ENCODE measurements at places on chromosomes 13 and 19.
A peak's percentile ranks its signal among the peaks of the same experiment; 100 is the strongest.

- DNase-seq: no peak
These were observed 45.0 kb downstream of the SLC15A1 start for GRCh38 chr13:98707281-98707999.

GRCh38 chr19:41352609-41353465 is 885 bp downstream of the TGFB1 start:
- peak; percentile 44 for DNase-seq

GRCh38 chr13:82176751-82177150 is 1705.5 kb downstream of the SLITRK1 start:
- no peak for DNase-seq

- DNase-seq: no peak
These were observed 2.1 kb upstream of the LRCH1 start for GRCh38 chr13:46550822-46551221.

GRCh38 chr19:42250666-42251531 is 4.0 kb downstream of the ERF start:
- DNase-seq: no peak

DNA sequence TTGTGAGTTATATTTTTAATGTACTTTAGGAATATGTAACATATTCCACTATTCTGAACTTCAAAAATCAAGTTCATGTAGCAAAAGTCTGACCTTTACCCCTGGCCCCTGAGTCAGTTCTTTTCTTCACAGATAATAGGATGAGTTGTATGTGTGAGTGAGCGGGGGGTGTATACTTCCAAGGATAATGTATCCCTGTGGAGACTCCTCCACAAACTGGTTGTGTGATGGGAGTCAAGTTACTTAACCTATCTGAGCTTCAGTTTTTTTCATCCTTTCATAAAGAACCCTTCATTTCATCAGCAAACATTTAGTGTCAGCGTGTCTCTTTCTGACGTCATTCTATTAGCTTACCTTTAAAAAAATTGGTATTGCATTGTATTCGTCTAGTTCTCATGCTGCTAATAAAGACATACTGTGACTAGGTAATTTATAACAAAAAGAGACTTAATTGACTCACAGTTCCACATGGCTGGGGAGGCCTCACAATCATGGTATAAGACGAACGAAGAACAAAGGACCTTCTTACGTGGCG is 288.1 kb upstream of the GPC6 start:
- no peak for DNase-seq

- no peak for DNase-seq
These were observed 5.1 kb downstream of the UTP14C start for GRCh38 chr13:52029569-52029968.

DNA sequence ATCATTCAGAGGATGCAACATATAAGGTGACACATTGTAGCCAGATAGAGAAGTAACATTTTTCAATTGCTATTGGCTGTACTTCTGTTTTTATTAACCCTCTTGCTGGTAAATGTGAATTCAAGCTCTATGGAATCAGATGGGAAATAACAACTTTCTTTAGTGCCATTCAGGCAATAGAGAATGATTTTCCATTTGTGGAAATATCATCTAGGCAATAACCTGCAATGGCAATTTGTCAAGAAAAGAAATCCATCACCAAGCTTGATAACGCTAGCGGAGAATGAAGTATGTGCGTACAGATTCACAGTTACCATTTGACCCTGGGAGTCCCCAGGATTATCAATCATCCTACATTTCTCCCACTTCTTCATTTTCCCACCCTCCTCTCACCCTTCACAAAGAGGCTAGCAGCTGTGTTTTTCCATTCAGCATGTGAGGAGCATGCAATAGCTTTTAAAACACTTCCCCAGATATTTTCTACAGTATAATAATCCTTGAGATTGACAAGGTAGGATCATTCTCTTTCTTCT is 569.7 kb upstream of the KLF12 start:
- DNase-seq: no peak

GRCh38 chr19:34853369-34853768 is 73.3 kb upstream of the ZNF30 start:
- no peak for DNase-seq

DNA sequence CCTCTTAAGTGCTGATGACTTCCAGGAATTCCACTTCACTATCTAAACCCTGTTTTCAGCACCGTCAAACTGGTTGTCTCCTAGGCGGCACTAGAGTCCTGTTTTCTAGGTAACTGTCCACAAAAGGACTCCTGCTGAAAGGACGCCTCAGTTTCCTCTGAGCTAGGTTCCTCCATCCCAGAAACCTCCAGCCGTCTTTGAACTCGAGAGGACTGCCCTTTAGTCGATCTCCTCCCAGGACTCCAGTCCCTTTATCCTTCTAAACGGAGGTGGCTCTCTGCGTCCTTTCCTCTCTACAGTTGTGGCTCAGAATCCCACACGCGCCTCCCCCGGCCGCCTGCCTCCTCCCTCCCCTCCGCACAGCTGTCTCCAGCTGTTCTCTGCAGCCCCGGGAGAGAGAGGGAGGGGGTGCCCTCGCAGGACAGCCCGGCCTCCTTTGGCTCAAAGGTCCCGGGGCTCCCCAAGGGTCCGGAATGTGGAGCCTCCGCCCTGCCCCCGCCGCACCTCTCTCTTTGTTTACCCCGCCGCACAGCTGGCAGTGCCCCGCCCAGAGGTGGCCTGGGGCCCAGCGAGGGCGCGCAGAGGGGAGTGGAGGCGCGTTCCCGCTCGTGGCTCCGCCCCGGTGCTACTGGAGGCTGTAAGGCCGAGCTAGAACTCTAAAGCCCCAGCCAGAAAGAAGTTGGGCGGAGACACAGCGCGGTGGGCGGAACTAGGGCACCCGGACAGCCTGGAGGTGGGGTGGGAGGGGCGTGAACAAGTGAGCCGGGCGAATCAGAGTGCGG is 2.4 kb downstream of the LTBP4 start:
- peak; percentile 98 for DNase-seq

GRCh38 chr13:71015021-71015420 is 852.0 kb downstream of the DACH1 start:
- no peak for DNase-seq

DNA sequence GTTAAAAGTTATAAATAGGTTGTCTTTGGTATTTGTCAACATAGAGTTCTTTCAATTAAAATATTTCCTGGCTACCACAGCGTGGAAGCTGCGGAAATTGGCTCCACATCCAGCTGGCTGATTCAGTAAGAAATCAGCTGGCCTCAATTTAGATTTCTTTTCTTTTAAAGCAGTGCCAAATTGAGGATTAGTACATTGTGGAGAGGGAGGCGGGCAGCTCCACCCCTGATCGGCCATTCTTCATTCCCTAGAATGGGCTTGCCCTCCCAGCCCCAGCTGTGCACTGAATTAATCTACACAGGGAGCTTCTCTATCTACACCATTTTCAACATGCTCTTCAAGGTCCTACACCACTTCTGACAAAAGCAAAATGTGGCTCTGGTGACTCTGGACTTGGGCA is 624.8 kb downstream of the DACH1 start:
- no peak for DNase-seq

DNA sequence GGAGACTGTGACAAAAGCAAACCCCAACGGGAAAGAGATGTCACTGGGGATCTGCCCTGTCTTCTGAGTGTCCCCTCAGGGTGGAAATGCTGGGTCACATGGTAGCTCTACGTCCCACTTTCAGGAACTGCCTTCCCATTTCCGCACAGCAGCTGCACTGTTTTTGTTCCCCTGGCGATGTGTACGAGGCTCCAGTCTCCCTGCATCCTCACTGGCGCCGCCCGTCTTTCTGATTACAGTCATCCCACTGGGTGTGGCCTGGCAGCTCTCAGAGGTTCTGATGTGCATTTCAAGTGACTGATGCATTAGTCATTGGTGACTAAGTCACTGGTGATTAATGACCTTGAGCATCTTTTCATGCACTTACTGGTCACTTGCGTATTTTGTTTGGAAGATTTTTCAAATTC is 21.2 kb downstream of the PCID2 start:
- peak; percentile 72 for DNase-seq

DNA sequence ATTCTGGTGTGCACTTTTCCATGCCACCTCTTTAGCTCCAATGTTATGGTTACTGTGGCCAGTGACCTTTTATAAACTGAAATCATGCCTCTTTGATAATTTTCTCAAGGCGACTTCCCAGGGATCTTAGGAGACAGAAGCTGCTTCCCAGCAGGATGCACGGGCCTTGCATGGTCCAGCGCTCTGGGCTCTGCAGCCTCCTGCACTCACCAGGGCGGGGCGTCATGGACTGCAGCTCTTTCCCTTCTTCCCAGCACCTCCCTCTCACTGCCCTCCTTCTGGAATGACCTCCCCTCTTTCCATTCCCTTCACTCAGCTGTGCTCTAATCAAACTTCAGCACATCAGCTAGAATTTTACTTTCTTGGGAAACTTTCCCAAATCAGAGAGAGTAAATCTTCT is 318.3 kb downstream of the IRS2 start:
- DNase-seq: no peak

DNA sequence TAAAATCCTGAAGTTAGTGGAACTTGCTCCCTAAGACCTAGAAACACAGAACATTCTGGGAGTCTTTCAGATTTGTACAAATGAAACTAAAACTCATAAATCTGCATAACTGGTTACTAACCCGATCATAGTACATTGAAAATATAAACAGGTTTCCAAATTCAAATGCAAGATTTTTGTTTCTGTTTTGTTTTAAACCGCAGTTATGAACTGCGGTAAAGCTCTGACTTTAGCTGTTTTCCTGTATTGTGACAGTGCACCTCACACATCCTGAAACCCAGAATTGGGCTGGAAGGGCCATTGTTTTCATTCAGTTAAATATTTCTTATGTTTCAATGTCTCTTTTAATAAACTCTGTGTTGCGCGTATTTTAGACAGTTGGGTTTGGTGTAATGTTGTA is 204.7 kb downstream of the SHISA2 start:
- no peak for DNase-seq

DNA sequence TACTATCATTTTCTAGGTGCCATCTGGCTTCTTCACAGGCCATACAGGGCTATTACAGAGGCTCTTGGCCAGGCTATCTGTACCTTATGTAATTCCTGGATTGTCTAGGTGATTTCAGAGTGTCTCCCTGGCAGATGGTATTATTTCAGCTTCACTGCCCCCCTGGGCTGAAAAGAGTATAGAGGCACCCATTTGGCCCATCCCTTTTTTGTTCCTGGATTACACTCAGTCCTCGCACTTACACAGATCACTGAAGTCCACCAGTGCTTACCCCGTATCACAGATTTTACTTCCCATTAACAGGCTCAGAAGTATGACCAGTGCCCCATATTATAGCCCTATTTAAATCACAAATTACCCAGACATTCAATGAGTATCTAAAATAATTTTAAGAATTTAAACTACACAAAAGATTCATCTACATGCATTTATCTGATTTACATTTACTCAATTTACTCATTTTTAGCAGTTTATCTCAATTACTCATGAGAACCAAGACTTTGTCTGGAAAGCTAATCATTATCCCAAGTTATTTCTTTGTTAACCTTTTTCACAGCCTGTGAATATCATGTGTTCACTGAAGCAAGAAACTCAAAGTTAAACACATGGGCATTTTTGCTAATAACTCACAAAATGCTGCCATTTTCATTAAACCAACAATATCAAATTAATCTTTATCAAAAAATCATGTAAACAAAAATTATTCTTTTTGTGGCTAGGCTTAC is 121.0 kb downstream of the PCDH20 start:
- no peak for DNase-seq

DNA sequence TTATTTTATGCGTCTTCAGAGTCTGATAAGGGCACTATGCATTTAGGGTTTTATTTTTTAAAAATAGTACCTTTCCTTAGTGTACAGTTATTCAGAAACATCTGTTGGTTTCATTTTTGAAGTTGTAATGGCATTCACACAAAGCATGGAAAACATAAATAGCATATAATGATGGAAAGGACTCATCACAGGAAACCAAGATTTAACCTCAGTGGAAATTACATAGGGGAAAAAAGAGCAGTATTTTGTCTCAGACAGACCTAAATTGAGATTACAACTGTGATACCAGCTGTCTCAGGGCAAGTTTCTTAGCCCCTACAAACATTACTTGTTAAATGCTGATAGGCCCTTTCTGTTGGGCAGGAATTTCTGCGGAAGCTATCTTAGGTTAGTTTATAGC is 57.2 kb downstream of the NHLRC3 start:
- DNase-seq: no peak

DNA sequence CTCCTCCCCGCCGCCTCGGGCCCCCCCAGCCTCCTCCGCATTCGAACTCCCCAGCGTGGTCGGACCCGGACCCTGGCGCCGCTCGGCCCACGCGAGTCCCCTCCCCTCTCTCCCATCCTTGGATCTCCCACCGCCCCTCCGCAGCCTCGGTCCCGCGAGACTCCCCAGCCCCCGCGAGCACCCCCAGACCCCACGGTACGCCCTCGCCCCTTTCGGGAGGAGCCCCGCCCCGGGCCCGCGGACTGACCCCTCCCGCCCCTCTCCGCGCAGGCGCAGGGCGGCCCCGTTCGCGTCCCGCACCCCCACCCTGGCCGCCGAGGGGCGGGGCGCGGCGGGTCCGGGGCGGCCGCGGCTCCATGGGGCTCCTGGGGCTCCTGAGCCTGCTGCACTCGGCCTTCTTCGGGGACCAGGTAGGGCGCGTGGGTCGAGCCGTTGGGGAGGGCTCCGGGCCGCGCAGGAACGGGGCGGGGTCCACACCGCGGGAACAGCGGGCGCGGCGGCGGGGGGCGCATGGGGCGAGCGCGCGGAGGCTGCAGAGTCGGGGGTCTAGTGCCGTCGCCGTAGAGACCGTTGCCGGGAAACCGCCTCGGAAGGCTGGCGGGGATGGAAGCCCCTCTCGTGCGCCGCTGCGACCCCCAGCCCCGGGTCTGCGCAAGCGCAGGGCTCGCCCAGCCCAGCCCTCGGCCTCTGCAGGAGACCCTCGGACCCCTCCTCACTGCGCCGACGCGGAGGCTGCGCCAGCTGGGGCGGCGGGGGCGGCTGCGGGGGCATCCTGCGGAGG is 3.8 kb upstream of the APC2 start:
- DNase-seq: no peak

- no peak for DNase-seq
These were observed 507.4 kb downstream of the KCTD12 start for GRCh38 chr13:76378767-76379166.

DNA sequence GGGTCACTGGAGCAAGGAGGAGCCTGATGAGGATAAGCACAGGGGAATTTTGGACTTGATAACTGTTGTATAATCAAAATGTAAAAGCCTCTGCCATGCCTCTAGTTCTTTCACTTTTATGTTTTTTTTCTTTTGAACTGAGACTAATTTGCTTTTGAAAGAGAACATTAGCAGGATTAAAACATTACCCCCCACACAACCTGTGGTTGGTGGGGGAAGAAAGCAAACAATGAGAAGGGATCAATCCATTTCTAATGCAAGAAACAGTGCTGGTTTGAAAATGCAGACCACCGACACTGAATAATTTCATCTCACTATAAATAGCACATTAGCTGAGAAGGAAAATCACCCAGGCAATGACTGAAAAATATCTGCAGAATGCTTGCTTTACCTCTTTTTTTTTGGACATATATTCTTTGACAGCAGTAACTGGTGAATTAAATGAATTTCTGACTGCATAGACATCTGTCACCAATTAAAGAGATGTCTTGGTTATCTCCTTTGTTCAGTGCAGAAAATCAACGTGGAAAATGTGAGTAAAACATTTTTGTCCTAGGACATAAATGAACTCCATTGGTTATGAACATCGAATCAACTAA is 48.6 kb upstream of the TRPC4 start:
- DNase-seq: no peak

GRCh38 chr13:102017248-102017647 is 384.6 kb downstream of the FGF14 start:
- no peak for DNase-seq

Data from tibial nerve (tissue), 4 donors.